ACHN (cell line): ENCODE measurements at places on chromosomes 5 and 9.

DNA sequence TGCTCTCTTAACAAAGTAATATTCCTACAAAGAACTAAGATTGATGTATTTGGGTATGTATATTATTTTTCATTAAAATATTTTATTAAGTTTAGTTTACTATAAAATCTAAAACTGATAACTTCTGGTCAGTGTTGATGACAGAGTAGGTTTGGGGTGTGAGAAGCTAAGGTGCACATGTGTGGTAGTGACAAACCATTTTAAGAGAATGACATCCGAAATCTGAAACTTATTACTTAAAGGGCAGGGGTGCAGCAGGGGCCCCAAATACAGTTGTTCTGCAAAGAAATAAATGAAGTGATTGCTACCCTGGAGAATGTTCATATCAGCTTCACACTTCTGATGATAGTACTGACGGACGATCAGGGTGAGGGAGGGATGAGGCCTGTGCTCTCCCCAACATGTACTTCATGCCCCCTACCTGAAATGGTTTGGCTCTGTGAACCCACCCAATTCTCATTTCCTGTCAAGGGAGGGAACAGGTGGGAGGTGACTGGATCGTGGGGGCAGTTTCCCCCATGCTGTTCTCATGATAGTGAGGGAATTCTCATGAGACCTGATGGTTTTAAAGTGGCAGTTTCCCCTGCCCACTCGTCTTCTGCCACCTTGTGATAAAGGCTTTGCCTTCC, 125.3 kb upstream of the RFX3 start:
- DNase-seq = no peak

DNA sequence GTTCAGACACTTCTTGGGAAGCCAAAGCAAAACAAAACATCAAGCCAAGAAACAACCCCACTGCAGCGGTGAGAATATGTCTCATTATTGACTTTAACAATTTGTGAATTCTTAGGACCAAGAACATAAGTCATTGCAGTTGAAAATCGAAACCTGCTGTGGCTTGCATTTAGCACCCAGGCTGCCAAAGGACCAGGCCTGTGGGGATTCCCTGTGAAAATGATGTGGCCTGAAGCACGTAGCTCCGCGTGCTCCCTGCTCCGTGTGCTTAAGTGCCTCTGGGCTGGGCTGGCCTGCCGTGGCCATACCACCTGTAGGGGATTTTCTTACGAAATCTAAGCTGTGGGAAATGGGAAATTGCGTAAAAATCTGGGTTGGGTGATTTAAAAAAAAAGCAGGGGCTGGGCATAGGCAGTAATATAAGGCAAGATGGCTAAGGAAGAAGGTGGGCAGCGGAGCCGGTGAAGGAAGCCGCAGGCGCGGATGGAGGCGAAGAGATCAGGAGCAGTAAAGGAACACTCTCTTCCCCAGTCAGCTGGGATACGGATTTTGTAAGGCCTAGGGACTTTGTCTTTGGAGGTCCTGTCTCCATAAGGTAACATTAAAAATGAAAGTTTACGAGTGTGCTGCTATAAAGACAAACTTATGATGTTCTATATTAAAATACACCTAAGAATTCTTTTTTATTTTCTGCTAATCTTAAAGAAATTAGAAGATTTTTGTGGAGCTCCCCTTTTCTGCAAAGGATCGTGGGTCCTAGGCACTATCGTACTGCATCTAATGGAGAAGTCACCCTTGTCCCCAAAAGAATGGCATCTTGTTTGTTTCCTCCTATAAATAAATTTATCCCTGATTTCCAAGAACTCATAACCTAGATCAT, 189.6 kb upstream of the SEMA6A start:
- no peak for DNase-seq

GRCh38 chr5:107295914-107296313, 374.8 kb downstream of the EFNA5 start:
- DNase-seq = no peak

- no peak for DNase-seq
These were observed 535.3 kb downstream of the EFNA5 start for GRCh38 chr5:107135391-107135790.

DNA sequence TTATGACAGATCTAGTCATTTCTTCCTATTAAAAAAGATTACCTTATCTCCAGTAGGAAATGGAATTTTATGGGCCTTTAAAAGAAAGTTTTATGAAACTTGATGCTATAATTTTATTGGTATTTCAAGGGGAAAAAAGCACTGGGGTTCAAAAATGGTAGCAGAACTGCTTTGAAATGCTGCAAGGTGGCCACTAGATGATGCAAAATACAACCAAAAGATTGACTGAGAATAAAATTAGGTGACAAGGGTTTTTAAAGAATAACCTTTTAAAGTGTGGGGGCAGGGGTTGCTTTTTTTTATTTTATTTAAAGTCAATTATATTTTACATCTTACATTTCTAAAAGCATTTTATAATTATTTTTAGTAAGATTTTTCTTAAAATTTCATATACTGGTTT, 61.7 kb downstream of the KLF9 start:
- peak; percentile 10 for DNase-seq

- no peak for DNase-seq
These were observed 213.7 kb upstream of the NR4A3 start for GRCh38 chr9:99607842-99608448.

DNA sequence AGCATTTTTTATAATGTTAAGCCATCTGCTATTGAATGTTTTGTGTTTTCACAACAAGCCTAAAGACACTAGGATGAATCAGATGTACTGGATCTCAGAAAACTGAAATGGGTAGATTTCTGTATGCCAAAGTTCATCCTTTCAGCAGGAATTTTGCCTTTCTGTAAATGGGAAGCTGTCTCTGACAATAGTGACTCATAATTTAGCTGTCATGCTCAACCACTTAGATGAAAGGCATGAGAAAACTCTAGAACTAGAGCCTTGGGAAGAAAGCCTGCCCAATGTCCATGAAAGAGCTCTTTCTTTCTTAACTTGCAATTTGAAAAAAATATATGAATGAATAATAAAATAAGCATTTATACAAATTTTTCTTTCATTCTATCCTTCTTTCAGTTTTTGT, 616.0 kb upstream of the EDIL3 start:
- DNase-seq = peak; percentile 15

DNA sequence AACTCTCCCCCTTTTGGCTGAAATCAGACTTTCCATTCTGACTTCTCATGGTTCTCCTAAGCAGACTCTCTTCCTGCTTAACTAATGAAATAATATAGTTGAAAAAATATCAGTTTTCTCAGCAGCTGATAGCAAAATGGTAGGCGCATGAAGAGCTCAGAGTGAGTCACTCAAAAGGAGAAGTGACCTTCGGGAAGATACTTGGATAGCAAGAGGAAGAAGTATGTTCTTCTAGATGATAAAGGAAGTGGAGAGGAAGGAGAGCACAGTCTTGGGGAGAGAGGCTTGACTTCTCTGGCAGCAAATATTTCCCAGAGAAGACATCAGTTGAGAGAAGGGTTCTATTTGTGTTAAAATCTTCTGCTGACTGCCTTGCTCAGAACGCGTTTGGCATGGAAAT, 101.5 kb downstream of the TAF11L14 start:
- no peak for DNase-seq

GRCh38 chr5:14726066-14726838, 61.7 kb downstream of the OTULIN start:
- no peak for DNase-seq

- DNase-seq = no peak
These were observed 170.3 kb upstream of the RAD23B start for GRCh38 chr9:107112707-107113243.

GRCh38 chr9:7238247-7238637, 480.5 kb downstream of the KDM4C start:
- no peak for DNase-seq

GRCh38 chr5:166349046-166349445, 1942.4 kb upstream of the WWC1 start:
- no peak for DNase-seq

GRCh38 chr5:128154943-128155342, 71.4 kb downstream of the SLC12A2 start:
- DNase-seq = no peak

- no peak for DNase-seq
These were observed 96.3 kb upstream of the FANCC start for GRCh38 chr9:95413793-95414192.

DNA sequence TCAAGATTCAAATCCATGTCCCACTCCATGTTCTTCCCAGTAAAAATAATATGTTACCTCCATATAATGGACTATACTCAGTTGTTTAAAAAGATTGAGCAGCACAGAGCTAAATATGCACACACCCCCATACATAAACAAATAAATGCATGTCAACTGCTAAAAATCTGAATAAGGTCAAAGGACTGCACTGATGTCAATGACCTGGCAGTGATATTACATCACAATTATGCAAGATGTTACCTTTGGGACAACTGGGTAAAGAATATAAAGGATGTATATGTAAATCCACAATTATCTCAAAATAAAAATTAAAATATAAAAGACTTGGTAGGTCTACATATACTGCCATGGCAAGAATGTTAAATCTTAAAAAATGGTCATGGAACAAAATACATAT, 57.9 kb downstream of the CDK5RAP2 start:
- no peak for DNase-seq

GRCh38 chr5:37272511-37272910, 23.3 kb upstream of the CPLANE1 start:
- DNase-seq = peak; percentile 69

- no peak for DNase-seq
These were observed 59.3 kb upstream of the ANGPTL2 start for GRCh38 chr9:127181595-127182190.

DNA sequence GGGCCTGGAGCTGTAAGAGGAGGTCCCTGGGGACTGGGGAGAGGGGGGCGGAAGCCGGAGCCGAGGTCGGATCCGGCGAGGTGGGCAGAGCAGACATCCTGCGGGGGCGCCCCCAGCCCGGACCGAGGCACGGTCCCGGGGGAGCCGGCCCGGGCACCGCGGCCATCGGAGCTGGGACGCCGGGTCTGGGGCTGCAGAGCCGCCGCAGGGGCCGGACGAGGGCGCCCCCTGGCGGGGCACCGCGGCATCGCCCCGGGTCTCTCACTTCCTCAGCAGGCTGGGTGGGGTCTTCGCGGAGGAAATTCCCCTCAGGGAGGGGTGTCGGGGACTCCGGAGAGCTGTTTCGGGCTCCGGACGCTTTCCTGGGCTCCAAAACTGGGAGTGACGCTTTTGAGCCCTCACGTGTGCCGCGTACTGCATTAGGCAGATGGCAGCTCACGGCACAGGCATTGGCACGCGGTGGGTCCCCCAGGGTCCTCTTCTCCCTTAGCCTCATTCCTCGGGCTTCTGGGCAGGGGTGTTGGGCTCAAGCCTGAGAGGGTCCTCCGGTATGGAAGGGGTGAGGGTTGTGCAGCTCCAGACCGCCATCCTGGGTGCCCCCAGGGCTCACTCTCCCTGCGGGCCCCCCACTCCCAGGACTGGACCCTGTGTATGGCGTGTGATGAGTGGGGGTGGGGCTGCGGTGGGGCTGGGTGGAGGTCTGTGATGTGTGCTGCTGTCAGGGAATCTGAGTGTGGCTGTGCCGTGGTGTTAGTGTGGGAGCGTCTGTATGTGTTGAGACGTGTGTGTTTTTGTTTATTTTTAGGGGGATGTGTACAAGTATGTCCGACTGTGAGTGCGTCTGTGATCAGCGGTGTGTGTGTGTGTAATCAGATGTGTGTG, 29.6 kb downstream of the LHX2 start:
- peak; percentile 35 for DNase-seq

DNA sequence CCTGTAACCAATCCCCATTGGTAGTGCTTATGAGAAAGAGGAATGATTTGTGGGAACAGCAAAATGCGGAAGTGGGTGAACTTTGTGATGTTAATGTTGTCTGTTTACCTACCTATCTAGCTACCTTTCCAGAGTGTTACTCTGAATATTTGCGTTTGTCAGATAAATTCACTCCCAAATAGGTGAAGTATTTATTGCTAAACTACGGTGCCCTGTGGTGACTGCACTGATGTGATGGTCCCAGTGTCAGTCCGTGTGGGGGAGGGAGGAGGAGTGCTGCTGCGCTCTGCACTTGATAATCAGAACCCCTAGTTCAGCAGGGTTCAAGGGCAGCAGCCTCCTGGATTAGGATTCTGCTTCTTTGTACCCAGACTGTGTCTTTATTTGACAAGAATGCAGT, 55.3 kb downstream of the TJP2 start:
- DNase-seq = no peak

- no peak for DNase-seq
These were observed 102.1 kb downstream of the FANCC start for GRCh38 chr9:95215336-95215898.

GRCh38 chr5:91151947-91152346, 231.2 kb downstream of the ARRDC3 start:
- peak; percentile 77 for DNase-seq

DNA sequence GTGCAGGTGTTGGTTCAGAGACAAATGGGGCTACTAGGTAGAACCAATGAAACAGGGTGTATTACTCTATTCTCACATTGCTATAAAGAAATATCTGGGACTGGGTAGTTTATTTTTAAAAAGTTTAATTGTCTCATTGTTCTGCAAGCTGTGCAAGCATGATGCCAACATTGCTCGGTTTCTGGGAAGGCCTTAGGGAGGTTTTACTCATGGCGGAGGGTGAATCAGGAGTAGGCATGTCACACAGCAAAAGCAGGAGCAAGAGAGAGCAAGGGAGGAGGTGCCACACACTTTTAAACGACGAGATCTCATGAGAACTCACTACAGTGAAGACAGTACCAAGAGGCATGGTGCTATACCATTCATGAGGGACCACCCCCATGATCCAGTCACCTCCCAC, 134.6 kb downstream of the PIK3R1 start:
- no peak for DNase-seq

DNA sequence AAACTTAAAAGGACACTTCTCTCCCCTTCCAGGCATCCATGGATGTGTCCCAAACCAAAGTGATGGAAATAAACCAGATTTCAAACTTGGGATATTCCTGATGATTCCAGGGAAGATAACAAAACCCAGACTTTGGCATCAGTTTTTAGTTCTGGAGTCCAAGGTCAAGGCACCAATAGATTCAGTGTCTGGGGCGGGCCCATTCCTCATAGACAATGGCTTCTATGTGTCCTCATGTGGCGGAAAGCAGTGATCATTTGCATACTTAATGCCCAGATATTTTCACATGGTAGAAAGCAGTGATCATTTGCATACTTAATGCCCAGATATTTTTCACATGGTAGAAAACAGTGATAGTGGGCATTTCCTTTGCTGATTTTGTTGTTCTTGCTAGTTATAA, 151.4 kb upstream of the DAP start:
- no peak for DNase-seq

DNA sequence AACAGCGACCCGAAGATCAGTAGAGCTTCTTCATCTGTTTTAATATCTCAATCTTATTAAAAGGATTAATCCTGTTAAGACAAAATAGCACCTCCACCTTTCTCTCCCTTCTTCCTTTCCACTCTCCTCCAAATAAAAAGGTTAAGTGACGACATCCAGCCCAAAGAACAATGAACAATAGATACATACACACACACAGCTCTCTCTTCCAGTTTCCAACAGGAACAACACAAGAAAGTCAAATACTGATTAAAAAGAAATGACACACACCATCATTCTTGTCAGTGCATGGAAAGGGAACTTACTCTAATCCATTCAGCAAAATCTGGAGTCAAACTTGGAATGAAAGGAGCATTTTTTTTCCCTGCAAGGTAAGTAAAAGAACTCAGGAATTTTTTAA, 2.8 kb downstream of the ARL15 start:
- no peak for DNase-seq
